Ovary (tissue), 10 donors: ENCODE measurements at places on chromosomes 3 and 15. TPM values are rescaled to one million over a fixed set of nuclear protein-coding genes. Genes with fewer than 3 reads are reported as not detected.

GRCh38 chr3:11168406-11168805, 14.1 kb downstream of the HRH1 start:
- no peaks in the 10 kb centered on the region for H3K36me3 ChIP-seq
- peaks cover 26% of the 10 kb centered on the region for H3K4me1 ChIP-seq
- H3K27ac ChIP-seq, result no peak overlapping the region
- no peak overlapping the region for H3K4me3 ChIP-seq
- H3K27me3 ChIP-seq, result no peaks in the 10 kb centered on the region

The RPL39L gene
- 4.0 TPM for total RNA-seq

DNA sequence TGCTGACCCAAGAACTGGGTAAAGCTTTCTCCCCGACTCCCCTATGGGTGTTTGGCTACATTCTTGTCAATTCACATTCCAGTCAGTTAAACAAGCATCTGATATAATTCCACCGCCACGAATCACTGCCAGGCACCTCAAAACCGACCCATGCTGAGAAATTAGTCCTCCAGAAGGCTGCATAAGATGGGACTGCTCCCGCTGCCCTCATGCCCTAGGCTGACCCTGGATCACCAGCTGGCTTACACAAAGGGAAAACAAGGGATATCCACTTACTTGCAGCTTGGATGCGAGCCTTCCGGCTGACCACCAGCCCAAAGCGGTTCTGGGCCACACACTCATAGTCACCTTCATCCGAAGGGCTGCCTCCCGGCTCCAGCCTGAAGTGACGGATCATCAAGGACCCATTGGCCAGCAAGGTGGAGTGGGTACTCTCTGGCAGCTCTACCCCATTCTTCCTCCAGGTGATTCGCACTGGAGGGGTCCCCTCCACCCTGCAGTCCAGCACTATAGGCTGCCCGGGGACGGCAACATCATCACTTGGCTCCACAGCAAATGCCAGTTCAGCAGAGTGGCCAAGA, 2.9 kb downstream of the IGDCC3 start:
- H3K27me3 ChIP-seq, result no peaks in the 10 kb centered on the region
- no peak overlapping the region for H3K27ac ChIP-seq
- no peaks in the 10 kb centered on the region for H3K4me1 ChIP-seq
- no peak overlapping the region for H3K4me3 ChIP-seq
- DNase-seq, result no peak
- H3K36me3 ChIP-seq, result no peaks in the 10 kb centered on the region

- H3K4me3 ChIP-seq, result no peak overlapping the region
- H3K27me3 ChIP-seq, result no peaks in the 10 kb centered on the region
- no peaks in the 10 kb centered on the region for H3K36me3 ChIP-seq
- H3K4me1 ChIP-seq, result no peaks in the 10 kb centered on the region
These were observed 13.0 kb downstream of the ZBED2 start for GRCh38 chr3:111582120-111582474.

The SPTSSB gene
- not detected for total RNA-seq

DNA sequence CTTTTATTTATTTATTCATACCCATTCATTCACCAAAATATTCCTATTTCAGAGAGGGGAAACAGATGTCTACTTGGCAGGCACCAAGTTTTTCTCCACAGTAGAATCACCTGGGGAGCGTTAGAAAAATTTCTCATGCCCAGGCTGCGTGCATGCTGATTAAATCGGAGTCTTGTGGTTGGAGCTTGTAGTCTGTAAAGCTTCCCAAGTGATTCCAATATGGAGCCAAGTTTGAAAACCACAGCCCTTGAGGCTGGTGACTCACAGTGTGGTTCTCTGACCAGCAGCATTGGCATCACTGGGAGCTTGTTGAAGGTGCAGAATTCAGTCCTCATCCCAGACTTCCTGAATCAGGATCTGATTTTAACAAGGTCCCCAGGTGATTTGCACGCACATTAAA, 49.7 kb downstream of the PDHB start:
- no peak overlapping the region for H3K27ac ChIP-seq
- no peaks in the 10 kb centered on the region for H3K27me3 ChIP-seq
- peaks cover 6% of the 10 kb centered on the region for H3K4me1 ChIP-seq
- DNase-seq, result no peak
- H3K36me3 ChIP-seq, result no peaks in the 10 kb centered on the region

- H3K4me3 ChIP-seq, result no peak overlapping the region
- no peaks in the 10 kb centered on the region for H3K4me1 ChIP-seq
- no peaks in the 10 kb centered on the region for H3K27me3 ChIP-seq
- no peak overlapping the region for H3K27ac ChIP-seq
- no peaks in the 10 kb centered on the region for H3K36me3 ChIP-seq
These were observed 334.2 kb downstream of the PYDC2 start for GRCh38 chr3:191795196-191795595.

GRCh38 chr3:115930168-115930567, 306.9 kb downstream of the GAP43 start:
- H3K4me3 ChIP-seq, result no peak overlapping the region
- H3K27me3 ChIP-seq, result no peaks in the 10 kb centered on the region
- no peaks in the 10 kb centered on the region for H3K4me1 ChIP-seq
- DNase-seq, result no peak

The FEM1B gene
- total RNA-seq, result 35.8 TPM

GRCh38 chr3:32323604-32324003, 68.0 kb upstream of the CMTM7 start:
- no peak overlapping the region for H3K4me3 ChIP-seq
- H3K4me1 ChIP-seq, result no peaks in the 10 kb centered on the region
- H3K27ac ChIP-seq, result no peak overlapping the region
- H3K27me3 ChIP-seq, result no peaks in the 10 kb centered on the region

The ZBED2 gene
- not detected for total RNA-seq

The GRM2 gene
- total RNA-seq, result not detected

The LHFPL4 gene
- total RNA-seq, result not detected

GRCh38 chr3:16200411-16200810, 25.9 kb downstream of the GALNT15 start:
- no peaks in the 10 kb centered on the region for H3K36me3 ChIP-seq
- H3K4me3 ChIP-seq, result no peak overlapping the region
- no peak overlapping the region for H3K27ac ChIP-seq
- no peaks in the 10 kb centered on the region for H3K4me1 ChIP-seq
- H3K27me3 ChIP-seq, result no peaks in the 10 kb centered on the region

DNA sequence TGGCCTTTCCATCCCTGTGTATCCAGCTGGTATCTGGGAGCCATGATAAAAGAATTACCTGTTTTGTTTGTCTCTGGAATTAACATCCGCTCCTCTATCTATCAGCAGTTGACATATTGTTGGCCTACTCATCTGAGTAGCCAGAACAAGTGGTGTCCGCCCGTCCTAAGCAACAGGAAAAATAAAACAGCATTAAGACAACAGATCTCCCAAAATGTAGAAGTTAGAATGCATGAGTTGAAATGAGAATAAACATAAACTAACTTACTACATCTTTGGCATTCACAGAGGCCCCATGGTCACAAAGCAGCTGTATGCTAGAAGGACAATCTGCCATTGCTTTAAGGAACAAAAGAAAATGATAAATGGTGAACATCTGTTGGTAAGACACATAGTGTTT, 75.9 kb downstream of the UACA start:
- no peak overlapping the region for H3K27ac ChIP-seq
- H3K4me1 ChIP-seq, result no peaks in the 10 kb centered on the region
- no peak for DNase-seq
- no peaks in the 10 kb centered on the region for H3K36me3 ChIP-seq

GRCh38 chr3:59935025-59935424, 885.2 kb upstream of the CFAP20DC start:
- H3K4me1 ChIP-seq, result no peaks in the 10 kb centered on the region
- no peaks in the 10 kb centered on the region for H3K36me3 ChIP-seq
- no peak overlapping the region for H3K4me3 ChIP-seq
- no peak for DNase-seq
- H3K27me3 ChIP-seq, result no peaks in the 10 kb centered on the region

The ANKRD63 gene
- total RNA-seq, result not detected

- H3K4me1 ChIP-seq, result no peaks in the 10 kb centered on the region
- no peak overlapping the region for H3K27ac ChIP-seq
- H3K27me3 ChIP-seq, result no peaks in the 10 kb centered on the region
- no peak for DNase-seq
These were observed 6.2 kb upstream of the TMF1 start for GRCh38 chr3:69058180-69058946.

DNA sequence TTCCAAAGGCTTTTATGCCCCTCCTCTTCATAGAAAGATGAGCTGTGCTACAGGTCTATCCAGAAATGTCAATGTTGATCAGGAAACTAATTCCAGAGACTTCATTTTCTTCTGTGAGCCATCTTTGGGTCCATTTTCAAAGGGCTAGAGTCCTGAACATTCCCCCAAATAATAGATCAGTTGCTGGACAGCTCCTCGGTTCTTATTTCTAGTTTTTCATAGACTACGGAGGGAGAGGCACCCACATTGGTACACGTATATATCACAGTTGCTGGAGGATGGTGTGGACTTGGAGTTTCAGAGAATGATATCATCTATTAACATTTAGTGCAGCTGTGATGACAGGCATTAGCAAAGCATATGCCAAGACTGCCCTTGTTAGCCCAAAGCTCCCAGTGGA, 59.1 kb downstream of the AGBL1 start:
- no peak for DNase-seq
- H3K4me3 ChIP-seq, result no peak overlapping the region
- H3K27ac ChIP-seq, result no peak overlapping the region
- H3K27me3 ChIP-seq, result no peaks in the 10 kb centered on the region
- no peaks in the 10 kb centered on the region for H3K4me1 ChIP-seq

The BFSP2 gene
- not detected for total RNA-seq

The MYRIP gene
- 4.9 TPM for total RNA-seq

DNA sequence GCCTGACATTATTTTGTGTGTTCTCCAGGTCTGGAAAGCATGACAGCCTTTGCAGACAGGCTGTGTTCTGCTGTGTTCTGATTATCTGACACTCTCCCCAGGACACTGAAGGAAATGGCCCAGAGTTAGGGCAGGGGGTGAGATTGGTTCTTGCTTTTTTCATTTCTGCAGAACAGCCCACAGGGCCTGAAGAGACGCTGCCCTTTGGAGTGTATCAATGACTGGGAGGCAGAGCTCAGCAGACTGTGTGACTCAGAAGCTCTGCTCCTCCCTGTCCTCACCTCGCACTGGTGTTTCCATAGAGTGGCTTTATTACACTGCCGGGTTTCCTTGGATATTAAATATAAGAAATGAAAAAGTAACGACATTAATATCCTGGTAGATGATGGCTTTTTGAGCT, 523.6 kb downstream of the NTRK3 start:
- H3K27ac ChIP-seq, result no peak overlapping the region
- H3K27me3 ChIP-seq, result no peaks in the 10 kb centered on the region
- DNase-seq, result no peak
- H3K36me3 ChIP-seq, result no peaks in the 10 kb centered on the region
- no peak overlapping the region for H3K4me3 ChIP-seq
- no peaks in the 10 kb centered on the region for H3K4me1 ChIP-seq

DNA sequence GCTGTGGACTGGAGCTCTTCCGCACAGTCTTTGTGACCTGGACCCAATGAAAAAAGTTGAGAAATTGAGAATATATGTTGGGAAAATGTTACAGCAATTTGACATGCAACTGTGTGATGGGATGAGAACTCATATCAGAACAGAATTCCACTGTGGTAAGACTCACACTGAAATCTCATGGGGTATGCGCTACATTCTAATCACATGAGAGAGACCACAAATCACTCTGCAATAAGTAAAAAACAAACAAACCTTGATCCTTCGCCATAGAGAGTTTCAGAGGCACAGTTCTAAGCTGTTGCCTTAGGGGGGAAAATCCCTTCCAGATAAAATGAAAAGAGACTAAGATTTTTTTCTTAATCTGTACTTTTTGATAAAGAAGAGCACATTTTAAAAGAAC, 37.3 kb downstream of the LMCD1 start:
- H3K27ac ChIP-seq, result no peak overlapping the region
- H3K4me1 ChIP-seq, result peaks cover 13% of the 10 kb centered on the region
- no peak for DNase-seq
- H3K27me3 ChIP-seq, result no peaks in the 10 kb centered on the region
- H3K36me3 ChIP-seq, result no peaks in the 10 kb centered on the region

GRCh38 chr15:81776976-81777375, 268.8 kb downstream of the MEX3B start:
- no peaks in the 10 kb centered on the region for H3K36me3 ChIP-seq
- no peaks in the 10 kb centered on the region for H3K4me1 ChIP-seq
- no peak overlapping the region for H3K27ac ChIP-seq
- no peaks in the 10 kb centered on the region for H3K27me3 ChIP-seq
- no peak for DNase-seq
- no peak overlapping the region for H3K4me3 ChIP-seq

DNA sequence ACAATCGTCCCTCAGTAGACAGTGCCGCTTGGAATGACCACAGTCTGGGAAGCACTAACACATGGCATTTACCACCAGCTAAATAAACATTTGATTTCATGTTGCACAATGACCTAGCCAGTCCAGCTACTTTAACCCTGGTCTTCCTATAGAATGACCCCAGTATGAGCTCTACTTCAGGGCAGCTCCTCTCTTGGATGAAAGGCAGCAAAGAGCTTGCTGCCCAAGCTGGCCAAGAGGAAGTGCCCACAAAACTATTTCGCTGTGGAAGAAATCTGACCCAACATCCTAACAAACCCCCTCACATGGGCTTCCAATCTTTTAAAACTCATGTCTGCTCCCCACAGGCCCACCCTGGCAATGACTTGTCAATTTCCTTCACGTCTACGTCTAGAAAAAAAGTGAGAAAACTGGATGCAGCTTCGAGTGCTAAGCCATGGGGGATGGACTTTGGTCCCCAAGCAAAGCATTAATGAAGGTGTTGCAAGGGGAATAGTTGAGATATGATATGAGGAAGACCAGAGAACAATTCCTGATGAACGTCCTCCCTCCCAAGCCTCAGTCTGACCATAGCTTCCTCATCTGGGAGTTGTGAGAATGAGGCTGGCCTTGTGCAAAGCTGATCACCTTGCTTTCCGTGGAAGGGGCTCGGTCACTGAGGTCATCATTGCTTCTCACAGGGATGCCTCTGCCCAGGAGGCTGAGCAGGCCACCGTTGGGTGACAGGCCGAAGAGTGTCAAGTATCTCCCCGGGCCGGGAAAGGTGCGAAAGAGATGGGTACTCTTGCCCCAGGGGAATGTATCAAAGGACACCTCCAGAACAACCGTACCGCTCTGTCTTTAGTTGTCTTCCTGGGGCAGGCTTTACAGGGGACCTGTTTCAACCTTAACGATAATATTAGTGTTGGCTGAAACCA, 964 bp downstream of the SLC25A20 start:
- H3K4me3 ChIP-seq, result peak overlapping the region; percentile 71
- no peak overlapping the region for H3K27ac ChIP-seq
- DNase-seq, result no peak
- H3K27me3 ChIP-seq, result no peaks in the 10 kb centered on the region
